ELF-1 (cell line): ENCODE measurements at places on chromosomes 12 and 14.

DNA sequence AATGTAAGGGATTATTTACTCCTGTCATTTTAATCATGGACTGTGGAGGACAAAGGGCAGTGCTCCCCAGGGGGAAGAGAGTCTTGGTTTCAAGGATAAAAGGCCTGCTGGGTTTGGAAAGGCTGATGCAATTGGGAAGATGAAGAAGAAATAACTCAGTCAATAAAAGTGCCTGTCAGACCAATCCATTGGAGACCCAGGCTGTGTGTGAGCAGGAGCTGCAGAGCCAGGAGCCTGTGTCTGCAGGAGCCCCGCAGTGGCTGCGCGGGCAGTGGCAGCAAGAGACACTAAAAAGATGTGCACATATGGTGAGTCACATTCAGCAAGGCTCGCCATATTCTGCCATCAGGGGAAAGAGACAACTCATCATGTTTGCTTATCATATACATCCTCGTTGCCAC, 90.4 kb downstream of the CRACR2A start:
- DNase-seq, result peak; percentile 25

GRCh38 chr12:124648710-124649384, 81.4 kb upstream of the NCOR2 start:
- DNase-seq, result no peak

DNA sequence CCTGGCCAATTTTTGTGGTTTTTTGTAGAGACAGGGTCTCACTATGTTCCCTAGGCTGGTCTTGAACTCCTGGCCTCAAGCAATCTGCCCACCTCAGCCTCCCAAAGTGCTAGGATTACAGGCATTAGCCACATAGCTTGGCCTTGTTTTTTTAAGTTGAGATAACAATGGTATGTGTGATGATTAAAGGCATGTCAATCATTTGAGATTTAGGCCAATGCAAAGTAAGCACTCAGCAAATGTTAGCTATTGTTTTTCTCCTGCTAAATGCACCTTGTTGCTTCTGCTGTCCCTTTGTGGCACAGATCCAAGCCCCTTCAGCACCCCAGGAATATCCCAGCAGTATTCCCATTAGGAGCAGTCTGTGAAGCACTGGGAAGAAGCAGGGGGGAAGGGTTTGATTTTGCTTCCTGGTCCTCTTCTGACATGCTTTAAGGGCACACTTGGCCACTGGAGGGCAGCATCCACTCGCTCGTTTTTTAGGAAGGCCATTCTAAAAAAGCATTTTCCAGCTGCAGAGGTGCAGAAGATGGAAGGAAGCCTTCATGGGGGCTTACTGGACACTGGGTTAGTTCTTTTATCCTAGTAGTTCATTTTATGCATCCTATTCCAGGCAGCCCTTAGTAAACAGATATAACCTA, 70.2 kb upstream of the ZFP36L1 start:
- DNase-seq, result peak; percentile 91

DNA sequence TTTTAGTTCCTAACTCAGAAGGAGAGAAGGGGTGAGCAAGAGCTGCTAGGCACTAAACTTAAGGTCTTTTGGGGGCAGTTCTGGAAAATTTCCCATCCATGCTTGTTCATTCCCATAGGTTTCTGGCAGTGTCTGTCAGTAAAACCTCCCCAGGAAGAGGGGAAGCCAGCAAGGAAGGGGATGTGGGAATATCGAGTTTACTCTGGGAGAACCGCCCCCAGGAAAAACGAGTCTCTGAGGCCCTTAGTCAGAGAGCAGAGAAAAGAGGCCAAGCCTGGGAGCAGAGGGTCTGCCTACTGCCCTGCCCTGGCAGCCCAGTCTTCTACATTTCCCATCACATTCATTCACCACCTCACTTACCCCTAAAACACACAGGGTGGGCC, 55.9 kb downstream of the TMCC3 start:
- no peak for DNase-seq

GRCh38 chr12:1575408-1576401, 18.7 kb downstream of the FBXL14 start:
- no peak for DNase-seq

- DNase-seq, result peak; percentile 79
These were observed at the start of gene INHBE for GRCh38 chr12:57454566-57455373. Gene INHBE, plus strand, starts transcription at chr12:57455307. Its CDS starts 230 bp downstream, at chr12:57455537.

DNA sequence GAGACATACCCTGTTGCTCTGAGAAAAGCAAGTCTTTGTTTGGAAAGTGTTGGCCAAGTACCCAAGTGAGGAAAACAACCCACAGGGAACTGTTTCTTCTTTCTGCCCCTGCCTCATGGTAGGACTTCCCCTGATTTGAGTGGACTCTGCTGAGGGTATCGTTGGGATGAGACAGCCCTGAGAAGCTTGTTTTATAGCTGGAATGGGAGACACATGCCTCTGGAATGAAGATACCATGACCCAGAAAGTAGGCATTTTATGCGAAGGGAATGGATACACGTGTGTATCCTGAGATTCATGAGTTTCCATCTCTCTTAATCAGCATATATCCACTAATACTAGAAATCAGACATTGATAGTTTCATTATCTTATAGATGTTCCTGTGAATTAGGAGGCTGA, 382.3 kb downstream of the ATP23 start:
- no peak for DNase-seq

- no peak for DNase-seq
These were observed 63.0 kb downstream of the TMEM121 start for GRCh38 chr14:105589161-105589925.

DNA sequence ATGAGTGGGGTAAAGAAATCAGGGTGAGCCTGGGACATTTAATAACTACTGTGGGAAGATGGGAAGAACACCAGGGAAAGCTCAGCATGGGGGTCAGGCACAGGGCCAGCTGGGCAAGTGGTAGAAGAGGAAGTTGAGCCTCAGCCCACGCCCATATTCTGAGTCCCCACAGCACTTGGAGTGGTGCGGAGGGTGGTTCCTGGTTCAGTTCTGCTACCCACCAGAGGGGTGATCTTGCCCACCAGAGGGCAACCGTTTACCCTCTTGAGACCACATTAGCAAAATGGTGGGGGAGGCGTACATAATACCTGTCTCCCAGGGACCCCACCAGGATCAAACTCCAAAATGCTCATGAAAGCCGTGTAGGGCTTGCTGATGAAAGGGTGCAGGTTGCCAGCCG, 16.8 kb upstream of the ANKRD33 start:
- no peak for DNase-seq
